Stimulated activated CD8-positive, alpha-beta memory T cell treated with anti-CD3 and anti-CD28 coated beads, Interleukin-7, amount 100 ng/mL, for 1 hour (primary cell): ENCODE measurements at places on chromosomes 2 and 18.

DNA sequence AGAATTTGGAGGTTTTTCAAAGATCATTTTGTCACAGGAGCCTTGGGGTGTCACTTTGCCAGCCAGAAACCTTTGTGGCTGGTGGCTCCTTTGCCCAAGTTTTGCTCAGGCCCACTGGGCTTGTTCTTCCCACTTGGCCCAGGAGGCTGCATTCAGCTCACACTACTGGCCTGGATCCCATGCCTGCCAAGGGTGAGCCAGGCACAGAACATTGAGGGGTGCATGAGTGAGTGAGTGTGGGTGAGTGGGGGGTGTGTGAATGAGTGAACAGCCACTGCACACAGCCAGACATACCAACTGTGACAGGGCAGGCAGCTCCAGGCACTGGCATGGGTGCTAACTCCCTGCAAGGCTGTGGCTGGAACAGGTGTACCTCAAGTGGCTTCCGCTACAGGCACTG lies 39.6 kb downstream of the FAM171B start:
- DNase-seq, result no peak

DNA sequence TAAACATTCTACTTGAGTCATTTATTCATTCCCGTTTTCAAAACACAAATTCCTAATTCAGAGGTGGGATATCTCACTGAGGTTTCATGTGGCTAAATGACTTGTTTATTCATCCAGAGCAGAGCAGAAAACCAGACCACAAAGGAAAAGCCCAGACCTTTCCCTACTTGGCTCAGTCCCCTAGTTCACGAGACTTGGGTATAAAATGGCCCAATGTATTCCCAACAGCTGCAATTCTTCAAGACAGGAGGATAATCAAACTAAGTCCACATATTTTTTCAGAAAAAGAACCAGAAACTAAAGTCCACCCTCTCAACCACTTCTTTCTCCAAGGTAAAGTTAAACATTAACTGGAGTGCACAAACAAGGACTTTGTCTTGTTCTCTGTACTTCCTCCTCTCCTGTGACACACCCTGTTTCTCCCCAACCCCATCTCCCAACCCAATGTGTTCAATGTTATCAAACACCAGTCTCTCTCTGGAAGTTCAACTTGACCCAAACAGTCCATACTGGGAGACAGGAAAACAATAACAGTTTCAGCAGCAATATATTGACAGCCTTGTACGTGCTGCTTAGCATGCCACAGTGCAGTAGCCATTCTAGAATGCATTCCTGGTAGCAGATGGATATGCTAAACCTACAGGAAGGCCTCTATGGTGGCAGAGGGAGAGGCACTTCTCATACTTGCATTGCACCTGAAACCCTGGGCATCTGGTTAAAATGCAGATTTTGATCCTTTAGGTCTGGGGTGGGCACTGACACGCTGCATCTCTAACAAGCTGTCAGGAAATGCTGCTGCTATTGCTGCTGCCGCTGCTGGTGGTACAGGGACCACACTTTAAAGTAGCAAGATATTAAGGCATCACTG lies 110.7 kb downstream of the INO80D start:
- no peak for DNase-seq

GRCh38 chr2:216001216-216002100 lies 11.9 kb downstream of the MREG start:
- no peak for DNase-seq

DNA sequence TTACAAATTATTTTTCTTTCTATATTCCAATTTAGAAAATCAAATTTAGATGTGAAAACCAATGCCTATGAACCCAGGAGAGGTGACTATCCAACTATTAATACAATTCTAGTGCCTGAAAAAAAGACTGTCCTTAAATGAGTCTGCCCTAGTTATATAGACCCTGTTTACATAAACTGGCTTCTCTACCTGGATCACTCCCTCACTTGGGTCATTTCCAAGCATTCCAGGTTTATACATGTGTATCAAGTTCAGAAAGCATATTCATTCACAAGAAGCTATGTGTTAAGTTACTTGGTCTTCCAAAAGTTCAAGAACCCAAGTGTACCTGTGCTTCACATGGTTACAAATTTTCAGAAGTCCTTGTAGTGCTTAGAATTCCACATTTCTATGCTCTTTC lies 8.3 kb downstream of the ZNF385B start:
- no peak for DNase-seq

GRCh38 chr2:230797515-230798495 lies 66.9 kb upstream of the ITM2C start:
- no peak for DNase-seq

- no peak for DNase-seq
Observed at GRCh38 chr2:63846487-63846886, 4.8 kb downstream of the UGP2 start.

- DNase-seq, result no peak
Observed at GRCh38 chr18:3525870-3526420, 76.0 kb downstream of the TGIF1 start.

- DNase-seq, result no peak
Observed at GRCh38 chr2:179290329-179290728, 25.7 kb upstream of the SESTD1 start.

- no peak for DNase-seq
Observed at GRCh38 chr2:236052926-236053821, 115.0 kb downstream of the GBX2 start.

DNA sequence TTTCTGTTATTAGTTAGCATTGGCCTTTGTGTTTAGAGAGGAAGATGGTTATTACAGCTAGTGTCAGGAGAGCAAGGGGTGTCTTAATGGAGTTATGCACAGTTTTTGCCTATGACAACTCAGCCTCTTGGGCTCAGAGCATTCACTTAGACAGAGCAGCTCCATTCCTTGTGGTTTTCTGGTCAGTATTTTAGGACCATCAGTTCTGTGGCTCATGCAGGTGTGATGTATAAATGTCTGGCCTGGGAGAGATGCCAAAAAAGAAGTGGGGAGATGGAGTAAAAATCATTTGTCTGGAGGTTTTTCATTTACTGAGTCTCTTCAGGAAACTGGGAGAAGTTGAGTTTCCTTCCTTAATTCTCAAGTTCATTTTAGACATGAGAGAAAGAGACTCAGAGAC lies 79.7 kb downstream of the PRKCE start:
- no peak for DNase-seq

DNA sequence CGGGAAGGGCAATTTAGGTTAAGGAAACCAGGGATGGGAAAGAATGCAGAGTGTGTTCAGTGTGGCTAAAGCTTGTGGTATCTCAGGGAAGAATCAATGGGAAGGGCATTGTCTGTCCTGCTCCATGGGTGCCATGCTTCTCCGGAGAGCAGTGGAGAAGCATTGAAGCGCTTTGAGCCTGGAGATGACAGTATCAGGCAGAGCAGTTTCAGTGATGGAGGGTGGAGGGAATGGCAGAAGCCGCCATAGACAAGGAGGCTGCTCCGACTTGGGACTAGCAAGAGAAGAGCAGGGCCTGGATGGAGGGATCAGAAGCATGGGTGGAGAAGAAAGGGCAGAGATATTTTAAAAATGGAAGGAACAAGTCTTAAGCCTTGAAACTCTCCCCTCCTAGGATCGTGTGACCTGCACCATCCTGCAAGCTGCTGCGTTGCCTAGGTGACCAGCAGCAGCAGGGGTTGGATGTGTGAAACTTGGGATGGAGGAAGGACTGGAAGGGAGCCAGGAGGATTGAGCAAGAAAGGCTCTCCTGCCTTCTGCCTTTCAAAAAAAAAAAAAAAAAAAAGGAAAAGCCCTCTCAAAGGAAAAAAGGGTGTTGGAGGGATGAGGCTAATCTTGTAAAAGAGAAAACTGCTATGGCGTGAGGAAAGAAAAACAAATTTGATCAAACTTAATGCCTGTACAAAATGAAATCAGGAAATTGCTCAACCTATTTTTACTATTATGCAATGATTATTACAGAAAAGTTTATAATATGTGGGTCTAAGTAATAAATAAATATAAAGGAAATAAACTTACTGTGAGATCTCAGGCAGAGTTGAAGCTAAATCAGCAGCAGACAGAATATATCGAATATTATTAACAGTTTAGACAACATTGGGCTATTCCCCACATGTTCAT lies 493.8 kb upstream of the NRP2 start:
- DNase-seq, result no peak

DNA sequence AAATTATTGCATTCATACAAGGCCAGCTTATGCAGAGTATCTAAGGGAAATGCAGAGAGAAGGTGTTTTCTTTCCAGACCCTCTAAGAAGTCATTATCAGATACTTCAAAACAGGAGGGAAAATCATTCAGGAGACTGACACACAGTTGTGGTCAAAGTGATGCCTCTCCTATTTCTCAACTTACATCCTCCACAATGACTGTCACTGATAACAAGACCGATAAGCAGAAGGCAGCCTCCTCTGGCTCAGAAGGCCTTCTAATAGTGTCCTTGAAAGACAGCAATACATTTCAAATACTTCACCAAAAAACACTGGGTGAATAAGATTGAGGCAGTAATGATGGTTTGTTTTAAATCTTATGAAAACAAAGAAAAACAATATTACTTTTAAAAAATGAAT lies 199.7 kb downstream of the PIEZO2 start:
- DNase-seq, result no peak

DNA sequence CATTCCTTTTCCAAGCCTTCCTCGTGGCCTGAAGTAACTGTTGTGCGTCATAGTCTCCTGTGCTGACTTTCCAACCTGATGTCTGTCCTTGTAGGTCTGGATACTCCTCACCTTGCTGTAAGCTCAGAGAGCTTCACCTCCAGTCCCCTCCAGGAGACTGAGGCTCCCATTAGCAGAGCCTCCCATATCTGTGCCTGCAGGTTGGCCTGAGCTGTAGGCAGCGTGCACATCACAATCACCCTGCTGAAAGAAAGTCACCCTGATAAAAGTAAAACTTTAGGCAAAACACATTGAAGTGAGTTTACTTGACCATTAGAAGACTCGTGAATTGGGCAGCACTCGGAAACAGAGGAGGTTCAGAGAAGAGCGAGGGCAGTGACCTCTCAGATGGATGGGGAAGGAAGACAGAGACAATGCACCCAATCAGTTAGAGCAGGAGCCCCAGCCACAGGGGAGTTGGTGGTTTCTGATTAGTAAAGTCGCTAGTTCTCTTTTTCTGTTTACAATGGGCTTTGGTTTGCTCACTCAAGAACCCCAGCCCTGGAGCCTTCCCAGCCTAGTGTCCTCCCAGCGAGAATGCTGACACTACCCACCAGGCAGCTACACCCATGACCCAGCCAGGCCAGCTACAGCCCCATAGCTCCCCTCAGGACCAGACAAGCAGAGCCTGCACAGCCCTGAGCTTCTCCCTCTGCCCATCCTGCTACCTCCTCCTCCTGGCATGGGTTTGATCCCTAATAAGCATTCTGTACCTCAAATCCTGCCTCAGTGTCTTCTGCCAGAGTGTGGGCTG lies 12.1 kb upstream of the TPO start:
- no peak for DNase-seq

- DNase-seq, result no peak
Observed at GRCh38 chr2:103233691-103234090, 471.9 kb downstream of the TMEM182 start.

DNA sequence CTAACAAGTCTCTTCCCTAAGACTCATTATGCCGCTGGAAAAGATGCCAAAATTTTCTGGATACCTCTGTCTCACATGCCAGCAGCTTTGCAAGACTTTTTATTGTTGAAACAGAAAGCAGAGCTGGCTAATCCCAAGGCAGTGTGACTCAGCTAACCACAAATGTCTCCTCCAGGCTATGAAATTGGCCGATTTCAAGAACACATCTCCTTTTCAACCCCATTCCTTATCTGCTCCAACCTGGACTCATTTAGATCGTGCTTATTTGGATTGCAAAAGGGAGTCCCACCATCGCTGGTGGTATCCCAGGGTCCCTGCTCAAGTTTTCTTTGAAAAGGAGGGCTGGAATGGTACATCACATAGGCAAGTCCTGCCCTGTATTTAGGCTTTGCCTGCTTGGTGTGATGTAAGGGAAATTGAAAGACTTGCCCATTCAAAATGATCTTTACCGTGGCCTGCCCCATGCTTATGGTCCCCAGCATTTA lies 26.3 kb downstream of the DHRS9 start:
- no peak for DNase-seq

DNA sequence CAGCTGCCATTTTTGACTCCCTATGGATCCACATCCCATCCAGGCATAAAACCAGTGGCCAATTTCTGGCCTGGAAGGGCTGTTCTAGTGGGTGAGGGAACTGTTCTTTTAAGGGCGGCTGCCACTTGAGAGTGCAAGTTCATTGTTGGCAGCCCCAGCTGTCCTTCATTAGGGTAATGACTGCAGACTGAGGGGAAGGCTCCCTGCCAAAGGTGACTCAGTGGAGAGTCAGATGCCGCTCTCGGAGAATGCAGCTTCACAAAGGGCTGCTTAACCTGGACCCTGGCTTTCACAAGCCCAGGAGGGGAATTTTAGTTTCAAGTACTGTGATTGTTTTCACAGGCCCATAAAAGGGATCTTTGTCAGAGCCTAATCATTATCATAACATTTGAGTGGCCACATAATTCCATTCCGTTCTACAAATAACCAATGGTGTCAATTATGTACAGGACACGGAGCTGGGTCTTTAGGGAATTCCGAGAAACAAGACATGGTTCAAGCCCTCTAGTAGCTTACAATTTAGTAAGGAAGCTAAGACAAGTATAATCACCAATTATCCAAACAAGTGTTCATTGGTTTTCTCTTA lies 235.7 kb downstream of the CDCA7 start:
- no peak for DNase-seq

DNA sequence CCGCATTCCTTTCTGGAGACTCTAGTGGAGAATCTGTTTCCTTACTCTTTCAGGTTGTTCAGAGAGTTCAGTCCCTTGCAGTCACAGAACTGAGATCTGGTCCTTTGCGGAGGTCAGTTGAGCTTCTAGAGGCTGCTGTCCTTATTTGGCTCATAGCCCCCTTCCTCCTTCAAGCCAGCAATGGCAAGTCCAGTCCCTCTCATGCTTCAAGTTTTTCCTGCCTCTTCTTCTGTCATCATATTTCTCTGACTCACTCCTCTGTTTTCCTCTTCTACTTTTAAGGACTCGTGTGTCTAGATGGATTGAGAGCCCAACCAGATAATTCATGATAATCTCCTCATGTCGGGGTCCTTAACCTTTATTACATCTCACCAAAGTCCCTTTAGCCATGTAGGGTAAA lies 173.5 kb upstream of the FOSL2 start:
- no peak for DNase-seq

DNA sequence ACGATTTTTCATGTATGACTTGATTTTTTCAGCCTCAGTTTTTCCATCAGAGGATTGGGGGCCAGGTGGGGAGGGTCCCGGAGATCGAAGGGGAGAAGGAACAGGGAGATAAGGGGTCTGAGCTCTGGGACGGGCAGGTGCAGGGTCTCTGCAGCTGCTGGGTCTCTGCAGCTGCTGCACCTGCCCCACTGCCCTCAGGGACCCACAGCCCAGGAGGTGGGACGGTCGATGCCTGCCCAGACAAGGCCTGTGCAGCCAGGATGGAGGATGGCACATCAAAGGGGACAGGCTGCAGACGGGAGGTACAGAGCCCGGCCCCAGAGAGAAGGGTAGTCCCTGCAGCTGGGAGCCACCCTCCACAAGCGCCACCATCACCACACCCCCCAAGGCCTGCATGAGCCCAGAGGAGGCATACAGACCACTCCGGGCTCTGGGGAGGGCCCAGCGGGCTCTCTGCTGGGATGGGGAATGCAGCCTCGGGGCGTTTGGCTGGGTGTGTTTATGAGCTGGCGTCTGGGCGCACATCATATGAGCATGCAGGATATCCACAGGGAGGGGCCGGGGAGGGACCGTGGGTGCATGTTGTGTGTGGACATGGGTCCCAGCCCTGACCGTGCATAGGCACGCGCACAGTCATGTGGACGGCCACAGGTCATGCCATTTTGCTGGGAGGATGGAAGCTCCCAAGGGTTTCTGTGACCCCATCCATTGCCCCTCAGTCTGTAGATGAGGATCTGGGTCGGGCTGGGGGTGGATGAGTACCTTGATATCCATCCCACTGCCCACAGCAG lies 34.9 kb upstream of the GPC1 start:
- no peak for DNase-seq
